NCI-H510A (cell line): ENCODE measurements at places on chromosomes 3 and 15.

- peak; percentile 3 for DNase-seq
These were observed 93.9 kb upstream of the RASGRF1 start for GRCh38 chr15:79184465-79184892.

DNA sequence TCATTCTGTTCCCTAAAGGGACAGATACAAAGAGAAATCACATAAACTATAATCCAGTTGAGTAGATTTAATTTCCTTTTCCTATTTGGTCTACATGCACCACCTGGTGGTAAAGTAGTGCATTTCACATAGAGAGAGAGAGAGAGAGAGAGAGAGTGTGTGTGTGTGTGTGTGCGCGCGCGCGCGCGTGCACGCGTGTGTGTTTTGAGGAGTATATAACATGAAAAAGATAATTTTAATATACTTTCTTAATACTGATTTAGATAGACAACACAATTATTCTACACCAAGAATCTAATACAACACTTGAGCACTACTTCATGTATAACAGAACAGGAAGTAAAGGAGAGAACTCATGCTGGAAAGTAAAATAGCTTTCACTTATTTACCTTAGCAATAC, 1.1 kb upstream of the FGF7 start:
- no peak for DNase-seq

DNA sequence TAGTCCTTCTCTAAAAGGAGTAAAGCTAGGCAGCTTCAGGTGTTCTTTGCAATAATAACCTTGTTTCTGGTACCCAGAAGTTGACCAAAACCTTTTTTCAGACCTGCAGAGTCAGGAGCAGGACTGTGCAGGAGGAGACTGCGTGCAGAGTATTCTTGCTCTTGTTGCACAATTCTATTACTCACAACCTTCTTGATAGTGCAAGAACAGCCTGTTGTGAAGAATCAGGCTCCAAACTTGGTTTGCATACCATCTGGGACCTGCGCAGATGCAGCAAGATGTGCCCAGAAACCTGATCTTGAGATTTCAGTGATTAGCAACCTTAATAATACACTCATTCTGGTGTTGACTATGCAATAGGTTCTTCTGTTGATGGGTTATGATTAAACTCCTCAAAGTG, 111.9 kb downstream of the ATG7 start:
- DNase-seq, result no peak

DNA sequence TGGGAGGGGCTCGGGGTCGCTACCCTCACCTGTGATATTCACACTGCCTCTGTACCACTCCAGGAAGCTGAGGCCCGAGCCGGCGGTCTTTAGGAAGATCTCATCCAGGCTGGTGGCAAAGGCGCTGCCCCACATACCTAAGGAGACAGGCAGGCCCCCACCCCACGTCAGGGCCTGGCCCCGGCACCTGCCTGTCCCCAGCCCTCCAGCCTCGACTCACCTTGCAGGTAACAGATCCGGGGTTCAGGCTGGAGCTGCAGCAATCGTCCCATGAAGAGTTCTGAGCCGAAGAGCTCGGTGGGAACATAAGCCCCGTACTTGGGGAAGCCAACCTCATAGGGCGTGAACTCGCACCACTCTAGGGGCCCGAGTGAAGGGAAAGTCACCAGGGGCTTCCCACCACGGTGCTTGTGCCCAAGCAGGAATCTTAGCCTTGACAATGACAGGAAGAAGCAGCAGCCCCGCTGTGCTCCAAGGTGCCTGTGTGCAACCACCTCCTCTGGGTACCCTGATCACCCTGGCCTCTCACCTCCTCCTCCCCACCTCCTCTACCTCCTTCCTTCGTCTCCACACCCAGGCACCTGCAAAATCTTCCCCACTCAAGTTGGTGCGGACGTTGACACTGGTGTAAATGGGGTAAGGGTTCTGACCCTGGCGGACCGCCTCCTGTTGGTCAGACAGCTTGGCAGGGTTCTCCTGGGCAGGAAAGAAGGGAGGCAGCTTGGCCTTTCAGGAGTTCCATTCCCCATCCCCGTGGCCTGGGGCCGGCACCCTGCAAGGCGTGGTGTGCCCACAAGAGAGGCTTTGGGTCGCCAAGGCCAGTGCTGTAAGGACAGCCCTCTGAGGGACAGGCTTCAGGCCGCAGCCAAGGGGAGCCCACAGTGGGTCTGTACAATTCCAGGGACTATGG, 10.6 kb downstream of the PLA2G4F start:
- DNase-seq, result no peak

DNA sequence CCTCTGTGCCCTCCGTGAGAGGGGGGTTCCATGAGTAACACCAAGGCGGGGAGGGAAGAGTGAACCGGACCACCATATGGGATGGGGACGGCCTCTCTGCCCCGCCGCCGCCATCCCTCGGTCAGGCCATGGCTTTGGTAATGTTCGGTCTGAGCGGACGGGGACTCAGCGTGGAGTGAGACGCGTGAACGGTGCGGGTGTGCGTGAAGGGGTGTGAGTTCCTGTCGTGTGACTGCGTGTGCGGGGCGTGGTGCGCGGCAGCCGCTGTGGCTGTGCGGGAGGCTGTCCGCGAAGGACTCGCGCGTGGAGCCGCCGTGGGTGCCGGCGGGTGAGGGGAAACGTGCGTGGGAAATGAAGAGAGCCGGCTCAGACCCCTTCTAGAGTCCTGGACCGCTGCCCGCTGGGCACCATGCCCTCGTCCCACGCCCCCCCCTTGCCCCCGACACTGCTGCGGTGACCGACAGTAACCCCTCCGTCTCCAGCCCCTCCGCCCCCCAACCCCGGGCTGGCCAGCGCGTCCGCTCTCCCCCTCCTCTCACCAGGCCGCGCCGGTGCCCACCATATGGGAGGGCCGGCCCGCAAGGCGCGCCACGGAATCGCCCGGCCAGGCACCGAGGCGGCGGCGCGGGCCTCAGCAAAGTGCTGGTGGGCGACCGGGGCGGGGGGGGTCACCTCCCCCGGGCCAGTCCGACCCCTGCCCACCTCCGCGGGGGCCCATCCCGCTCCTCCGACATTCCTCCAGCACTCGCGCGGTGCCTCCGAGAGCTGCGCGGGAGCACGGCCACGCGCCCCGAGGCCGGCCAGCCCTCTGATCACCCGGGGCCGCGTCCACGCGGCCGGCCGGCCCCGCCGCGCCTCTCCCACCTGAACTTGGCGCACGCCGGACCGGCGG, 589 bp downstream of the KLF15 start:
- DNase-seq, result no peak

DNA sequence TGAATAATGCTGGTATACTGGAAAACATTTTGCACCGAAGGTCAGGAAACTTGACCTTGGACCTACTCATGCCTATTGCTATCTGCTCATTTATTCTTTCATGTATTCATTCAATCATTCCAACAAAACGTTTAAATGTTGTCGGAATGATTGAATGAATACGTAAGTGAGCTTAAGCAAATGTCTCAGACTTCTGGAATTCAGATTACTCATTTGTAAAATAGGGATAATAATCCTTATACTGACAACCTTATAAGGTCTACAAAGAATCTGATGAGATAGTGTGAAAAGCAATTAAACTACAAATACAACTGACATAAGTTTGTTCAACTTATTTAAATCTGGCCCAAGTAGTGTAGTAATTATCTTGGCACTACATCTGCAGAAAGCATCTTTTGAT, 288.7 kb downstream of the WDR72 start:
- DNase-seq, result no peak
